ENCODE measurements at places on chromosomes 6 and 20.

DNA sequence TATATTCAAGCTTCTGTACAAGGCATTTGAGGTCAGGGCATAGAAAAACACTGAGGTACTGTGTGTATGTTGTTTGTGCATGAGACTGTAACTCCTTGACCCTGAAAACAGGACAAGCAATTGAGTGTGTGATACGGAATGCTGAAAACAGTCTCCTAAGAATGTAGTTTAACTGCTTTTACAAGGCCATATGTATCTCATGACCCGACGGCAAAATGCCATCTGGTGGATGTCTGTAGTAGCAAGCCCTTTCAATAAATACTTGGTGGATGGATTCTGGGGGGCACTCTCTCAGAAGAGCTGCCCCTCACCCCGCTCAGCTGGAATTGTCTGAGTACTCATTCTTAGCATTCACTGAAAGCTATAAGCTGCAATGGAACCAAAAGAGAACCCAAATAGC, 69.3 kb upstream of the EYS start:
- no peak for DNase-seq

DNA sequence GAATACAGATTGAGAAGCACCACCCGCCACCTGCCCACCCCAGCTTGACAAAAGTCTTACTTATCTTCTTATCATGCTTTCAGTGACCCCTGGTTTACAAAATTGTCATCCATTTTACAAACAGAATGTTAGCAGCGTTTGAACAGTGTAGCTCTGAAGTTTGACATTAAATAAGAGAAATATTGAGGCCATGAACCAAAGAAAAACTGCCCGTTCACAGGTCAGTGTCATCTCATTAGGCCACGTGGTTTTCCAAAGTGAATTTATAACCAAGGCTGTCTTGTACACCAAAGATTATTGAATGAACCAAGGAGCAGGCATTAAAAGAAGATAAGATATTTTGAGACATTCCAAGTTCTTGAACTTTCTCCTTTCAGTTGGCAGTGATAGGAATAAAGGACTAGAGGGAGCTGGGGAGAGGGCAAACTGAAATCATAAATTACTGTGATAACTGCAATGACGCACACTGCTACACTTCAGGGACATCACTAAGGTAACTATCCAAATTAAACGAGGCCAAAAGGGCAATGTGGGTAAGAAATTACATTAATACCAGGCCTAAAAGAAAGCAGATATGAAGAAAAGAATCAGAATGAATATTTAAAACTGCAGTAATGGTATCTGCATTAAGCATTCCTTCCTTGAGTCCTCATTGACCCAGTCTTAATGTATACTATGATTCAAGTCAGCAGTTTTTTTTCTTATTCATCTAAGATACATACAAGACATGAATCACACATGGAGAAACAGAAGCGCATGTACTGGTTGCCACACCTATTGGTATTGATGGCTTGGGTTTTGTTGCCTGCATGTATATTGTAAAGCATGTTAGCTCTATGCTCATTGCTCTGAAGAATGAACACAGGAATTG, 159.8 kb upstream of the ARG1 start:
- no peak for DNase-seq

- DNase-seq: no peak
Observed at GRCh38 chr6:11413728-11414127, 123.8 kb upstream of the TMEM170B start.

DNA sequence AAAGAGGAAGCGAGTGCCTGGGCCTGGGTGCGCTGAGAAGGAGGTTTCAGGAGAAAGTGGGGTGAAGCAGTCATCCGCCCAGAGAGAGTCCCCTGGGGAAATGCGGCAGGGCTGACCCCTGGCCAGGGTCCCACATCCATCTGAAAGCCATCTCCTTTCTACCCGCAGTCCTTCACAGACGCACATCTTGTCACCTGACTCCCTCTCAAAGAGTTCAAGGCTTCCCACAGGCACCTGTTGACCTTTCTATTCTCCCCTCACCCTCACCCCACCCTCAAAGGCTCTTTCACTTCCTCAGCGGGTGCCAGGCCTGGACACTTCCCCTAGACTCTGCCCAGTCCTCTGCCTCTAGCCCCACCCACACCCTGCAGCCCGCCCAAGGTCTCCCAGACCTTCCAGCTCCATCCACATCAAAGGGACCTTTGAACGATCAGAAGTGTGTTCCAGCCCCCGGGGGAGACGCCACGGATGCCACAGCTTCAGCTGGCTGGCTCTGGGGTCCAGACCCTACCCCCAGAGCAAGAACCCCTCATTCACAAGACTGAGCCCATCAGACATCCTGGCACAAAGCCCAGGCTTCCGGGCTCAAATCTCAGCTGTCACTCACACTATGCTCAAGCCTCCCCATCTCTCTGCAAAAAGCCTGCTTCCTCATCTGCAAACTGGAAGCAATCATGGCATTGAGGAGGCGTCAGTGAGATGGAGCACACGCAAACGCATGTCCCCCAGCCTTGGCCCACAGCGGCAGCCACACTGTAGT, 2.1 kb downstream of the CTSZ start:
- no peak for DNase-seq

- DNase-seq: no peak
Observed at GRCh38 chr20:32494483-32495216, 90.5 kb downstream of the NOL4L start.

DNA sequence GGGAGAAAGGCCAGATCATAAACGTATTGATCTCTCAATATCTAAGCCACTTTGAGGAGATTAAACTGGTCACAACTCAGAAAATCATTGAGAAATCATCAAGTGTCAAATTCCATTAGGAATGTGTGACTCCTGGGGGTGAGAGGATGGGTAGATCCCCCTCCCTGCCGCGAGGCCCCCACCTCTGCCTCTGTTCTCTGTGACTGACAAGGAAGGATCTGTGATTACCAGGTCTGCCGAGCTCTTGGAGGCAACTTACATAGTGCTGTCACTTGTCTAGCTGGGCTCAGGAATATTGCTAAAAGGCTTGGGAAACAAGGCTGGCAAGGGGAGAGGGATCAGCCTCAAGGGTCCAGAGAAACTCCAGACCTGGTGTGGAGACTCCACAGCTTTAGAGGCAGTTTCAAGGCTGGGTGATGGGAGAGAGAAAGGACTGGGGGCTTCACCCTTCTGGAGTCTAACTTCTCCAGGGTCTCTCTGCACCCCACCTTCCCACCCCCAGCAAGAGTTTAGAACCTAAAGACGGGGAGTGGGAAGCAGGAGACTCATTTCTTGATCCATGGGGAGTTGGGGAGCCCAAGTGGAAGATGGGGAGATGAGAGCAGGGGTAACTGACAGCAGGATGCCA, 11.6 kb upstream of the ARMC12 start:
- DNase-seq: no peak

- DNase-seq: no peak
Observed at GRCh38 chr20:22544462-22544861, 39.9 kb downstream of the FOXA2 start.

DNA sequence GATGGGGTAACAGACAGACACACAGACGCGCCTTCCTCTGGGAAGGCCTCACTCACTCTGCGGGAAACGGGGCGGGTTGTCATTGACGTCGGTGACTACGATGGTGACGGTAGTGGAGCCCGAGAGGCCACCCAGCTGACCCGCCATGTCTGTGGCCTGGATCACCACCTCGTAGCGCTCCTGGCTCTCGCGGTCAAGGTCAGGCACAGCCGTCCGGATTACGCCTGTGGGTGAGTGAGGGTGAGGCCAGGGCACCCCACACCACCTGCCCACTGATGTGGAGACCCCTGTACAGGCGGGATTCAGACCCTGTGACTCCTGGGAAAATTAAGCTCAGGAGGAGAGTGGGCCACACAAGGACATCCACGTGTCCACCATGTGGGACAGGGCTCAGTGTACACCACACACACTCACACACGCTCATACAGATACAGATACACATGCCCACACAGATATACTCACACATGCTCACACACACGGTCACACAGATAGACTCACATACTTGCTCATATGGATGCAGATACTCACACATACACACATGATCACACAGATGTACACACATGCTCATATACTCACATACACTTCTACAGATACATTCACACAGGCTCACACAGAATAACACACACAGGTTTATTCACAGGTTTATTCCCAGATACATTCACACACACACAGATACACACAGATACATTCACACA, 91.4 kb downstream of the CDH22 start:
- no peak for DNase-seq

- DNase-seq: no peak
Observed at GRCh38 chr6:133973109-133973971, 20.3 kb downstream of the TBPL1 start.

DNA sequence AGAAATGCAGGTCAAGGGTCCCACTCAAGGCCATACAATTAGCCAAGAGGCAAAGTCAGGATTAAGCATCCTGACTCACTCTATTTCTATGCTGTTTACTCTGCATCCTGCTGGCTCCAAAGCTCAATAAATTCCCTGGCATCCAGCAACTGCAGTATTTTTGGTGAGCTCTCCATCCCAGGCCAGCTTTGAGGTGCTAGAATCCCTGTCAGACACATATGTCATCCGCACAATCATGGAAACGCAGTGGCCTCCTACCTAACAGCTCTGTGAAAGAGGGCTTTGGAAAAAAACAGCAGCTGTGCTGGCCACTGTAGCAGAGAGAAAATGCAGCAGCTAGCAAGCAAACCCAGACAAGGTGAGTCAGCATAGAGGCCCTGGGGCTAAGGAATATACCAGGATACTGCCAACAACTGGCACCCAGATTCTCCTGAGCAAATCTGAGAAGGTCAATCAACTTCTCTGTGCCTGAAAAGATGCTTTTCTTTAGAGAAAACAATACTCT, 58.4 kb downstream of the ANKEF1 start:
- DNase-seq: no peak

DNA sequence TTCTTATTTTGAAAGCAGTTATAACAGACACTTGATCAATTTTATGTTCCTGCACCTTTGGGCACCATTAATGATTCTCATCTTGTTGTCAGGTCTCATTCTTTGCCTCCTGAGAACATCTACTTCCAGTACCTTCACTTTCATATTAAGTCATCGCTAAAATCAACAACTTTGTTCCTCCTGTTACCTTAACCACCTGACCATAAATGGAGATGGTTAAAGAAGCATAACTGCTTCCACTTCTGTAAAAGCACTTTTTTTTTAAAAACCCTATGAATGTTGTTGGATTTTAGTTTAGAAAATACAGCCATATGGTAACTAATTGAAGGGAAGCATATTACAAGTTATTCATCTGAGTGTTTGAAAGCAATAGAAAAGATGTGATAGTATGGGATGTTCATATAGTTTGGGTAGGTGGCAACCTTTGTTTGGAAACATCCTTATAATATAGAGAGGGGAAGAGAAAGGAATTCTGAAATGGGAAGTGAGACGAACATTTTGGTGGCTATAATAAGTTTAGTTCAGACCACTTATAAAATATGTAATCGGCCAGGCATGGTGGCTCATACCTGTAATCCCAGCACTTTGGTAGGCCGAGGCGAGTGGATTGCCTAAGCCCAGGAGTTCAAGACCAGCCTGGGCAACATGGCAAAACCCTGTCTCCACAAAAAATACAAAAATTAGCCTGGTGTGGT, 53.9 kb downstream of the AFG1L start:
- DNase-seq: no peak

- DNase-seq: no peak
Observed at GRCh38 chr6:52208612-52209011, 22.4 kb downstream of the IL17A start.

DNA sequence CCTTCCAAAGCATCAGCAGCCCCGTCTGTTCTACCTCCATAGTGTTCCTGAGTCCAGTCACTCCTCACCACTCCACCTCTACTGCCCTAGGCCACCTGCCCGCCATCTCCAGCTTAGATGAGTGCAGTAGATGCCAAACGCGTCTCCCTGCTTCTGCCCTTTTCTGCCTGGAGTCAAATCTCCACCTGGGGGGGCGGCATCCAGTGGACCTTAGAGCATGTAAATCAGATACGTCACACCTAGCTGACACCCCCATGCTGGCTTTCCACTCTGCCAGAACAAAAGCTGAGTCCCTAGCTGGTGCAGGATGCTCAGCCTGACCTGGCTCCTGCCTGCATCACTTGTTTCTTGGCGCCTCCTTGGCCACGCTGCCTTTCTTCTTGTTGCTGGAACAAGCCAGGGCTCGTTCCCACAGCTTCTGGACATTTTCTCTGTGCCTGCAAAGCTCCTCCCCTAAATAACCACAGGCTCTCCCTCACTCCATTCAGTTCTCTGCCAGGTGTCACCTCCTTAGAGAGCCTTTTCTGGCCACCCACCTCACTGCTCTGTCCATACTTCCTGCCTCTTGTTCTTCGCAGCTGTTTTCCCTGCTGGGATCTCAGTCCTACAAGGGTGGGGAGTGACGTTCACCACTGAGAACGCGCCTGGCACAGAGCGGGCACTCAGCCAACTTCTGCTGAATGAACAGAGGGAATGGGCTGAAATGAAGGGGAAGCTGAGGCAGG, 5.8 kb downstream of the DDR1 start:
- DNase-seq: no peak

DNA sequence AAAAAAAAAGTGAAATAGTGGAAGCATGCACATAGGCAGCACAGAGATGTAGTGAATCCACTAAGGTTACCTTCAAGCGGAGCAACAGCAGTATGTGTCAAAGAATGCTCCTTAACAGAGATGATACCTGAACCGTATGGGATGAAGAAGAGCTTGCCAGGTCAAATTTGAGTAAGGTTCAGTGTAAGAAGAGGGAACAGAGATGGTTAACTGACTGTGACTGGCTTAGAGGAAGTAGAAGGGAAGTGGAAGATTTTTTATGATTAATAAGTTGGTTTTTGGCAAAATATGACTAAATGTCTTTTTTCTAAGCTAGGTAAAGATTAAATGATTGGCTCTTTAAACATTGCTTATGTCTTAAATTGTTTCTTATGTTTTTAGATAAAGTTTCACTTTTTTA, 52.6 kb upstream of the C20orf144 start:
- no peak for DNase-seq

DNA sequence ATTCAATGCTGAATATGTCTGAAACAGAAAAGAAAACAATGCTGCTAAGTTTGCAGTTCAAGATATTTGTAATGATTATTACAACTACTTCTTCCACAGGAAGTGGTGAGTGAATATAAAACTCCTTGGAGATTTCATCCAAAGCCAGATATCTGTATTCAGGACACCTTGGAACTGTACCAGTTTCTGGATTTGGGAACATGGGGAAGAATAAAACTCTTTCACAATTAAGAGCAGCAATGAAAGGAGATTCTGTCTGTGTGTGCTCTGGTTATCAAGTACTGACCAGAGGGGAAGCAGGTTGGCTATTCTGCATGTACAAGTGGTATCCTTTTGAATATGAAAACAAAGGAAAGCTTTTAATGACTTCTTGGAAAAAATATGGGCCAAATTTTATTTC, 21.1 kb downstream of the ELOVL2 start:
- DNase-seq: no peak
